ENCODE measurements at places on chromosomes 7 and 10.

- DNase-seq = no peak
These were observed 46.5 kb upstream of the ZNF479 start for GRCh38 chr7:57178768-57179139.

DNA sequence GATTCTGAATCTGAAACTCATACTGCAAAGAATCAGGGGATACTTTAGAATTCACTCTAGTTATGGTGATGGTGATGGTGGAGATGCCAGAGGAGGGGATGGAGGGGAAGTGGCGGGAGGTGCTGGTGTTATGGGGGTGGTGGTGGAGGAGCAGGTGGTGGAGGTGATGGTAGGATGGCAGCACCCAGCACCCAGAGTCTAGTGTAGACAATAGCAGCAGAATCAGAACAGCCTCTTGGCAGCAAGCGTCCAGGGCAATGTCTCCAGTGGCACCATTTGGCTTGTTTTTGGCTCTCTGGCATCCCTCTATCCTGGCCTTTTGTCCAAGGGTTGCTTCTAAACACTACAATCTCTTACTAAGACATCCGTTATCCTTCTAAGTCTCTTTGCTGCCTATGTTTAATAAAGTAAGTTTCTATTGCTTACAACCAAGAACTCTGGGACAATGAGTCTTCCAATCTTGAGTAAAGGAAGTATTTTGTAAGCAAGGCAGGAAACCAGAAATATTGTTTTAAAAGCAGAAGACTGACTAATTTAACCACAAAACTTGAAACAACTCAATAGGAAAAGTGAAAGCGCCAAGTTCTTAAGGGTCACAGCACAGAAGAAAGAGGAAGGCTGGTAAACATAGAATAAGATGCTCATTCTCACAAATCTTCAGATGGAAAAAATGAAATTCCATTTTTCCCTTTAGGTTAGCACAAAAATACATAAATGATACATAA lies 42.4 kb upstream of the GDF10 start:
- DNase-seq = no peak

DNA sequence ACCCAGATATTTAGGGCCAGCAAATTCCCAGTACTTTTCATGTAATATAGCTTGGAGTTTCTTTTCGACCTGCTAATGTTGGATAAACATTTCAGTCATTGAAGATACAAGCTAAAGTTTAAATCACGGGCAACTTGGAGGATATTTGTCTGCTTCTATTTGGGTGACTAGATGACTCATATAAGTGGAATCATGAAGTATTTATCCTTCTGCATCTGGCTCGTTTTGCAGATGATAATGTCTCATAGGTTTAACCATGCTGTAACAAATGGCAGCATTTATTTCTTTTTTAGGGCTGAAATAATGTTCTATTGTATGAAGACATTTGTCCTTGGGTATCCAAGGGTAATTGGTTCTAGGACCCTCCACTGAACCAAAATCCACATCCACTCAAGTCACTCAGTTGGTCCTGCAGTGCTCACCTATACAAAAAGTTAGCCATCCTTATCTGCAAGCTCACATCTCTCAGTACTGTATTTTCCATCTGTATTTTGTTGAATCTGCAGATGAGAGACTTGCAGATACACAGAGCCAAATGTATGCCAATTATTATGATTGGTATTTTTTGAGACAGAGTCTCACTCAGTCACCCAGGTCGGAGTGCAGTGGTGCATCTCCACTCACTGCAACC lies 187.2 kb upstream of the CSTF2T start:
- DNase-seq = no peak

DNA sequence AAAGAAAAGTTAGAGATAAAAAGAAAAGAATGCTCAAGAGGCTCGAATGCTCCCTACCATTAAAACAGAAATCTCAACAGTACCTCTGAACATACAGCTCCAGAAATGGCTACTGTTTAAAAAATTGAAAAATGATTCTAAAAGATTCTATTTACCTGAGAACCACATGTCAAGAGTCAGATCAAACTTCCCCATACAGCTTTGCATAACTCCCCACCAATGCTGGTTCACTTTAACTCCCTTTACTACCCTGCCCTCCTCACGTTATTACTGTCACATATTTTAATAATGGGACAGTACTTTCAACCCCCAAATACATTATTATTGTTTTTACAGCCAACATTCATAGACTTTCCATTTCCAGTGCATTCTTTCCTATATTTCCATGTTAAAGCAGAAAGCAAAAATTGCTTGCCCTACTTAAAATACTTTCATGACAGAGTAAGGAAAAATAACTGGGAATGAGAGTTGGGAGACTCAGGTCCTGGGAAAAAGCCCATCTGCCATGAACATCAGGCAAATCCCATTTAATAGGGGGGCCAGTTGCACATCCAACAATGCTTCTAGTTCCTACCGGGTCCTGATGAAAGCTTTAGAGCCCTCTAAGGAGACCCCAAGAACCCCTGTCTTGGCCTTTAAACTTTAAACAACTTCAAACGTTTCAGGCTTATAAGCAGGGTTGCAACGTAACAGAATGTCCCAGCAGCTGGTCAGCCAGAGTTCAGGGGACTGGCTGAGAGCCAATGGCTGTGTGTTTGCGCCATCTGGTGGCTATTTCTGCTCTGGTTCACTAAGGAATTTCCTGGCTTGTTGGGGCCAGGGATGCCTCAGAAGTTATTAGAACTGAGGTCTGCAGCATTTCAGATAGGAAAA lies 247.4 kb downstream of the ELMO1 start:
- peak; percentile 64 for DNase-seq

GRCh38 chr7:80082213-80082612 lies 52.4 kb upstream of the GNAI1 start:
- no peak for DNase-seq

GRCh38 chr10:60388116-60388625 lies 1.5 kb downstream of the ANK3 start:
- DNase-seq = peak; percentile 3

DNA sequence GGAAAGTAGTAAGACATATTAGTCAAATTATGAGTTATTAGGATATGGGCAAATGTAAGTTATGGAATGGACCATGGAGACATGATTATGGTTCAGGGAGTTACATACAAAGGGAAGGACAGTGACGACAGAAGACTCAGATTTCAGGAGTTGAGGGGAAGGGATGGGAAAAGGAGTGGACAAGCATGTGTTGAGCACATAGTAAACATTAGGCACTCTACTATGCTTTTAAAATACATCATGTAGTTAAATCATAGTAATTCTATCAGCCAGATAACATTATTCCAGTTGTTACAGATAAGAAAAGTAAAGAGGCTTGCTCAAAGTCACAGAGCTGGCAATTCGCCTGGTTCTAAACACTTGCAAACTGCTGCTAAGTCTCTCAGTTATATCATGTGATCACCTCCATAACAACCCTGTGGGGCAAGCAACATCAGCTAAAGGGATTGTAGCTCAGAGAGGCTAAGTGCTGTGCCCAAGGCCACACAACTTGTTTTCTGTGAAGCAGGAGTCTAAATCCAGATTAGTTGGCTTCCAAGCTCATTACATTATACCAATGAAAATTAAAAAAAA lies 115.2 kb upstream of the MDFIC start:
- no peak for DNase-seq

- DNase-seq = no peak
These were observed 16.0 kb downstream of the GIMAP5 start for GRCh38 chr7:150753239-150753638.

DNA sequence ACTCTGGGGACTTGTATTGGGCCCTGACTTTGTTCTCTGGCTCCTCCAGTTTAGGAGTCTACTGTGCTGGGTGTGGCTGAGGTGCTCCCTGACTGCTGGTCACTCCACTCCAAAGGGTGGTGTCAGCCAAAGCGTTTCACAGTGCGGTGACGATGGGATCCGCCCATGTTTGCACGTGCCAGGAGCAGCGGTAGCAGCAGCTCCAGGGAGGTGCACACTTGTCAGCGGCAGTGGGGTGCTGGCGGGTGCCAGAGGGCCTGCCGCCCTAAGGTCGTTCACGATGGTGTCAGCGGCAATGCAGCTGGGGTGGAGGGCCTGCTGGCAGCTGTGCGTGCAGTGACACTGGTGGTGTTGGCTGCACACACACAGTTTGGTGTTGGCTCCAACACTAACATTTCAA lies 268.5 kb upstream of the AKR1E2 start:
- no peak for DNase-seq

DNA sequence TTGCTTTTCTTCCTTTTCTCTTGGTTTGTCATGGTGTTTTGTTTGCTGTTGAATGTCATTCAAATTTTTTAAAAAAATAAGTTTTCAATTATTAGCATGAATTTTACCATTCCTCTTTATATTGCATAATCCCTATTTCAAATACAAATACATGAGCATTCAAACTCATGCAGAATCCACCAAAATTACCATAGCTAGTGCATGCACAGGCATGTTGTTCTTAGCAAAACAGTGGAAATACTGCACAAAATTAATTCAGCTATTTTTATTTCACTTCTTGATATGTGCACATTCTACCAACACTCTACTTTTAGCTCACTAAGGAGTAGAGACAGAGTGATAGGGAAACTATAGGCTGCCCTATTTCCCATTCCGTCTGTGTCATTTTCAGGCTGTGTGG lies 670.1 kb upstream of the LRRN3 start:
- DNase-seq = no peak

- DNase-seq = no peak
These were observed 98.1 kb downstream of the LRRC4 start for GRCh38 chr7:127933146-127933545.

DNA sequence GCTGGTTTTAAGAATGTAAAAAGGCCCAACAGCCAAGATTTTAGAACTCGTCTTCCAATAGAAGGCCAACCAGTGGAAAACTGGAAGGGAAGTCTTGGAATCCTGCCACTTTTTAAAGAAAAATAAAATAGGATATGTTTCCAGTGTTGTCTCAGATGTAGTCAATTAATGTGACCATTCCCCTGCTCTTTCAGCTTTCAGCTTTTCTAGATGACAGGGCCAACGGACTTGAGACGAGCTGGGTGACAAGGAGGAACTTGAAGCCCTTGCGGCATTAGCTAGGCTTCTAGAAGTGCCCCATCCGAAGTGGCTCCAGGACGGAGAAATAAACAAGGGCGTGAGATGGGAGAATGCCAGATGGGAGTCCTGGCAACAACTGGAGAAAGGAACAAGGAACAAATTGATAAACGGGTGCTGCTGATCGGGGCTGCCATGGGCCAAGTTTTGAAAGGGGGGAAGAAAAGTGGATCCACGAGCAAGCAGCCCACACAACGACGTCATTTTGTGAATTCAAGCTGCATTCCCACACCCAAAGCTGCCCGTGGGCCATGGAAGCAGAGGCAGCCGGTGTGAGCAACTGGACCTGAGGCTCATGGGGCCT lies 42.3 kb downstream of the CTBP2 start:
- DNase-seq = no peak

GRCh38 chr10:35885076-35885475 lies 243.0 kb upstream of the FZD8 start:
- DNase-seq = no peak

- DNase-seq = no peak
These were observed 139.2 kb upstream of the CCDC6 start for GRCh38 chr10:60045571-60045970.

GRCh38 chr10:13848520-13849445 lies 262.0 kb downstream of the PRPF18 start:
- DNase-seq = no peak

GRCh38 chr7:23530405-23530804 lies 1.4 kb downstream of the TRA2A start:
- DNase-seq = no peak

- DNase-seq = no peak
These were observed 7.7 kb downstream of the ASB10 start for GRCh38 chr7:151179287-151179860.

- DNase-seq = no peak
These were observed 21.5 kb upstream of the IFRD1 start for GRCh38 chr7:112428715-112429114.

DNA sequence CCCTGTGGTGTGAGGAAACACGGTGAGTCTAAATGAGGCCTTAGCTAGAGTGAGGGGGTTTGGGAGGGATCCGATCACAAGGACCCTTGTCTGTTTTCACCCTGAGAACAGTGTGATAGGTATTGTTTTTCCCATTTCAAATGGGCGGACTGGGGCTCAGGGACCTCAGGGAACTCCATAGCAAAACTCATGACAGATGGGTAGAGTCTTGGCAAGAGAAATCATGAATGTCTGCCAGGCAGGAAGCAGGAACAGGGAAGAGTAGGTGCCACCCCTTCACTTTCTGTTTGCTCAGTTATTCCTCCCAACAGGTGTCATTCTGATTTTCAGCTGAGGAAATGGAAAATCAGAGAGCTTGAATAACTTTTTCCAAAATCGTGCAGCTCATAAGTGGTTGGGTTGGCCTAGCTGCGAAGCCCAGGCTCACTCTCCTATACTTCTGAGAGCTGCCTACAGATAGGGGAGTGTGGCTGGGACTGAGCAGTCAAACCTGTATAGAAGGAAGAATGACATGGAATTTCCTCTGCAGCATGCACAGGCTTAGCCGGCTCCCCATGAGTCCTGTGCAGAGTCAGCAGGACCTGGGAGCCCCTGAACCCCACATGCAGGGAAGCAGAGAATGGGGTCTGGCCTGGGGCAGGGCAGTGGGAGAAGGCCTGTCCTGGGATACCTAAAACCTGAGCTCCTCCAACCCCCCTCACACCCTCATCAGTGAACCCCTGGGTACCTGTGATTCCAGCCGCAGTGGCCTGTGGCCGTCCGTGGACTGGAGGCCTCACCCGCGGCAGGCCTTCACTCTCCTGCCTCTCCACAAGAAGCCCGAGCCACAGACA lies 17.6 kb upstream of the C10orf105 start:
- DNase-seq = peak; percentile 22

DNA sequence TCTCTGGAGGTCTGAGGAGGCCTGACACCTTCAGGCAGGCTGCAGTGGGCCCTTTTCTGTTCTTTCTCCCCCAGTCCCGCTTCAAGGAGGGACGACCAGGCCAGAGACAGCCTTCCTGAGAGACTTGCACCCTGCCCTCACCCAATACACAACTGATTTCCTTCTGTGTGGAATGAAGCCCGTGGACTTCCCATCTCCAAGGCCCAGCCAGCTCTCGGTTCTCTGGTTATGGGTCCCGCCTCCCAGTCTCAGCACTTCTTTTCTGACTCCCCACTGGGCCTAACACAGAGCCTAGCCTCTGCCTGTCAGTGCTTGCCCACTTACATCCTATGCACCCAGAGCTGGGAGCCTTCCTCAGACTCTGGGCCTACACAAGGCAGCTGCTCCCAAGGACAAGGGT lies 24.1 kb upstream of the ADCYAP1R1 start:
- DNase-seq = no peak

DNA sequence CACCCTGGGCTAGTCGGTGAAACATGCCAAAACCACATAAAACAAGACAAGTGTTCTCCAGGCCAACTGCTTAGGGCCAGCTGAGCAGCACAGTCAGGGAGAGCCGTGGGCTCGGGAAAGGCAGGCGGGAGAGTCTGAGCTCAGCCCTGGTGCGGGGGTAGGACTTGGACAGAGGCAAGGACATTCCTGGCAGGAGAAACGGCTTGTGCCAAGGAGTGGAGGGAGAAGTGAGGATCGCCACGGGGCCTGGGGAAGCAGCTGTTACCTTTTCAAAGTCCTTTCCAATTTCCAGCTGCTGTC lies 4.2 kb downstream of the ELN start:
- no peak for DNase-seq

DNA sequence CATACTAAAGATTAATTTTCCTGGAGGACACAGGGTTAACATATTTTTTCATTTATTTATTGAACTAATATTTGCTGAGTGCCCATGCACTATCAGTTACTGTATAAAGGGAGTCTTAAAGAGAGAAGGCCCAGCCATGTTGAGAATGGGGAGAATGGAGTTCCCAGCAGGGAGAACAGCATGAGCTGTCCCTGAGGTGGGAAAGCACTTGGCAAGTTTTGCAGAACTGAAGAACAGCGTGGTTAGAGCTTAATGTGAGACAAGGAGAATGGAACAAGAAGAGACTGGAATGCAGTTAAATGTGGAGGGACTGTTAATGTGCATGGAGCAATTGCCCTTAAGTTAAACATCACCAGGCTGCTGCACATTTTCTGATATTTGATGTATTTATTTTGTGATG lies 435.4 kb downstream of the SUGCT start:
- DNase-seq = no peak
